ENCODE measurements at places on chromosomes 2 and 18. TPM values are rescaled to one million over a fixed set of nuclear protein-coding genes. Genes with fewer than 3 reads are reported as not detected.

DNA sequence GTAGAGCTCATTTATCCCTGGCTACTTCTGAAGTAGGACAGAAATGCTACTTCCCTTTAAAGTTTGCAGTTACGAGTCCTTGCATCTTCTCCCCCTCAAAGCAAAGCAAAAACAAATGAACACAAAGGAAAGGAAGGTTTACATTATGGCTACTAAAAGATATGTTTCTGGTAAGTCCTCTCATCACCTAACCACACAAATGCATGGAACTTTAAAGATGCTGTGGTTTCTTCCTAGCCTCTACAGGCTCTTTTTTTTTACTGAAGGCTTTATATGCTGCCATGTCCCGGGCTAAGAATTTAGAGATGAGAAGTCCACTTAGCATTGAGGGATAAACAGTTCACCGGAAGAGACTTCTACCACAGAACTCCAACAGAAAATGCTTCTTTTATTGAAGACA is 291.2 kb downstream of the SS18 start:
- no peak for DNase-seq

The TMEM163 gene
- polyA plus RNA-seq: 3.2 TPM

The GALNT5 gene
- 1.1 TPM for polyA plus RNA-seq

The TEKT4 gene
- not detected for polyA plus RNA-seq

DNA sequence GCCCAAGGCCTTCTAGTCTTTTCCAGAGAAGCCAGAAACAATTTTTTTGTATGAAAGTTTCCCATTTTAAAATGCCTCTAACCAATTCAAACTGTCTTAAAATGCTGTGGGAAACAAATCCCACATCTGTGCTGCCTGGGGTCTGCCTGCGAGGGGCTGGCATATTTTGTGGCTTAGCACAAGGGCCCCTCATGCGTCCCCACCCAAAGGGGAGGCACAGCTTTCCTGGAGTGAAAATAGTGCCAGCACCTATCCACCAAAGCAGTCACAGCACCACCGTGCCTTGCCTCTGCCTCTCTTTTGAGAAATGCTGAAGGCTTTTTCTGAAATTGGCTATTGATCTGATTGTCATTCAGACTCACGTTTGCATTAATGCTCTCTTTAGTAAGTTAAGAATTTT is 22.2 kb upstream of the GNAL start:
- DNase-seq: no peak

- no peak for DNase-seq
Measured at GRCh38 chr18:55224086-55224625, 264.9 kb upstream of the CCDC68 start.

DNA sequence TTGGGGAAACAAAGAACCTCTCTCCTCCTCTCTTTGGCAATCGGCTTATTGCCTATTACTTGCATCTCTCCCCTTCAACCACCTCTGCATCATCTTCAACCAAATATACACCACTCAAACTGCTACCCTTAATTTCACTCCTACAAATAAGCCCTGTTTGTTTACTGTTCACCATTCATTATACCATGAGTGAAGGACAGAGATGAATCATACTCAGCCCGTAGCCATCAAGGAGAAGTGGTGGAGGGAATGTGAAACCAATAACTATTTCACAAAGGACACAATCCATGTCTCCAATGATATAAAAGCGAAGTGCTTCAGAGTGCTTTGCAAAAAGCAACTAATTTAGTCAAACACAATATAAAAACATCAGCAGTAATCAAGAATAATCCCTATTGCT is 76.8 kb downstream of the CACNB4 start:
- DNase-seq: no peak

The THSD7B gene
- polyA plus RNA-seq: not detected

DNA sequence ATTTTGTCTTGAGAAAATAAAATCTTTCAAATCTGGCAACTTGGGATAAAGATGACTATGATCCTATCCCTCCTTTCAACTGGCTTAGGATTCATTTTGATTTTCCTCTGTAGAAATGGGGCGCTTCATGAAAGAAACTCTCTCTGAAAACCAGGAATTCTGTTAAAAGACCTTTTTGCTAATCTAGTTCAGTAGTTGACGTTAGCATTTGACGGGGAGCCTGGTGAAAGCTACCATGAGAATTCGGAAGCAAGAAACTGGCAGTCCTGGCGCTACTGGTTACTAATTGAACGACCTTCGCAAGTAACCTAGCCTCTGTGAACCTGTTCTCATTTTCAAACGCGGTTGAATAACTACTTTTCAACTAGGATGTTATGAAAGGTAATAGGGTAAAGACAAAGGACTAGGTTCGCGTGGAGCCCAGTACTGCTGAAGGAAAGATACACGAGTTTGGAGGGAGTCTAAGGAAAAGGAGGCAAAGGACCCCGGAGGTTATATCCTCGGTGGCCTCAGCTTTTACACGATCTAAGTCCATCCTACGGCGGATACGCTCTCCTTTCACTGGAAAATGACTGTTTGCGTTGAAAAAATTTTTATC is 604 bp upstream of the STK11IP start:
- no peak for DNase-seq

GRCh38 chr18:63676526-63677323 is 15.0 kb upstream of the SERPINB3 start:
- DNase-seq: peak; percentile 41

GRCh38 chr2:168348076-168348475 is 100.7 kb upstream of the STK39 start:
- DNase-seq: peak; percentile 65

DNA sequence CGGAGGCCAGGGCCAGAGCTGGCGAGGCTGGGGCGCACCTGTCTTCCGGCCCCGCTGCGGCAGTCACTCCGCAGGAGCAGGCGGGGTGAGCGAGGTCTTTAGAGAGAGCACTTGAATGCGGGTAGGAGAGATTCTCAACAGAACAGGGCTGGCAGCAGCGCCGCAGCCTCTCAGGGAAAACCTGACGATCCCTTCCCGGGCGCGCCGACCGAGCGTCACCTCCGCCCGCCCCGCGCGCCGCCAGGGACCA is 526 bp downstream of the PRKRA start:
- DNase-seq: no peak

GRCh38 chr18:80105369-80106167 is 3.5 kb upstream of the ADNP2 start:
- DNase-seq: no peak

- no peak for DNase-seq
Measured at GRCh38 chr18:2036086-2036485, 535.2 kb downstream of the METTL4 start.

Measured in stomach (tissue), 19 donors.